ENCODE measurements at places on chromosomes 6 and 20.

GRCh38 chr6:22043284-22043962, 253.4 kb downstream of the PRL start:
- DNase-seq = no peak

DNA sequence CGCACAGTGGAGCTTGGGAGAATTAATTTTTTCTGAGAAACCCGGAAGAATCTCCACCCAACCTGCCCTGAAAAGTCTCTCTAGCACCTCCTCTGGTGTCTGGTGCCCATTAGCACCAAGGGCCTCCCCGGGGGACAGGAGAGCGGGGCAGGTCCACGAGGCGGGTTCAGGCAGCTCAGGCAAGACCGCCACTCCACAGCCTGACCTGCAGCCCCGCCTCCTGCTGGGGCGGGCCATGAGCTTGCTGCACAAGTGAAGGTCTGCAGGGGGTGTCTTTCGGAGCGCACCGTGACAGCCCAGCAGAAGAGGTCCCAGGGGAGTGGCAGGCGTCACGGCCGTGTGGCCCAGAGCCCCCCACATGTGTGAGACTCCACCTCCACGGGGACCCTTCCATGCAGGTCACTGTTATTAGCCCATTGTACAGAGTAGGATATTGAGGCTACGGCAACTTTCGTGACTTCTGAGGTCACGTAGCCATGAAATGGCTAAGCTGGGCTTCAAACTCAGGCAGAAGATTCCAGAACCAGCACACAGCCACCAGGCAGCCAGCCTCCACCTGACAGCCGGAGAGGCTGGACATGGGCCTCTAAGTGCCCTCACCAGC, 63.9 kb upstream of the SLCO4A1 start:
- DNase-seq = peak; percentile 52

DNA sequence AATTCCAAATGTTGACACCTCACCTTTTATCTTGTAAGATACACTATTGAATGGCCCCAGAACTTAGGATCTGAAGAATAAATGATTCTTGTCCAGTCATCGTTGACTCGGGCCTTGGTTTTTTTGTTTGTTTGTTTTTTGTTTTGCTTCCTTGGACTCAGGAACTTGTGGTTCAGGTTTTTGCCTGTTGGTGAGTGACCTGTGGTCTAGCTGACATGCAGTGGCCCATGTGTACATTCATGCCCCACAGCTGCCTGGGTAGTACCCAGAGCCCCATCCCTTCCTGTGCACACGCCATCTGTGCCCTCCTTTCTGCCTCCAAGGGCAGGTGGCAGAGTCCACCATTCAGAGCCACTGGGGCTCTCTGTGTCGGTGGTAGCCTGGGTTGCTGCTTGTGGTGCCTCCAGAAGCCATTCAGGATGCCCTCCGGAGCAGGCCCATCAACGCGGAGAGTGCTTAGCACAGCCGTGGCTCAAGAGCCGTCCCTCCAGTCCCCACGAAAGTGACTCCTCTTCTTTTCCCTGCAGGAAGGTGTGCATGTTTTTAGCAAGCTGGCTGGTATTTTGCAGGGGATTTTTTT, 85.9 kb downstream of the SYNJ2 start:
- no peak for DNase-seq

- DNase-seq = no peak
Measured at GRCh38 chr20:32993496-32994050, 10.7 kb downstream of the SUN5 start.

DNA sequence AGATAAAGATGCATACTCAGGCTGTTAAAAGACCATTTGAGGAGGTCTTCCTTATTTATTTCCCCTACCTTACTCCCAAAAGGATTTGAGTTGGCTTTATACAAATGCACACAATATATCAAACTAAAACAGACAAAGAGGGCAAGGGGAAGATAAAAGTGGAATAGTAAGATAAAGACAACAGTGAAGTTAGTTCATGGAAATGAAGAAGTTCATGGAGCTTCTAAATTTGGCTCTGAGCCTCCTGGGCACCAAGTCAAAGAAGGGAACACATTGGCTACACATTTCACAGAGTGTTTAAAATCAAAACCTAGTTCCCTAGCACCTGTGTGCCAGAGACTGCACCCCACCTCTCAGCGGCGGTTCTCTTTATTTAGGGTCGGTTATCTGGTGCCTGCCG, 25.8 kb upstream of the ARMC2 start:
- no peak for DNase-seq

- DNase-seq = no peak
Measured at GRCh38 chr6:118603372-118603771, 48.0 kb downstream of the CEP85L start.
